ENCODE measurements at places on chromosomes 1 and 21.

- DNase-seq, result no peak
Observed at GRCh38 chr1:99537886-99538617, 107.9 kb upstream of the PALMD start.

- DNase-seq, result no peak
Observed at GRCh38 chr21:39527664-39528381, 76.1 kb downstream of the SH3BGR start.

DNA sequence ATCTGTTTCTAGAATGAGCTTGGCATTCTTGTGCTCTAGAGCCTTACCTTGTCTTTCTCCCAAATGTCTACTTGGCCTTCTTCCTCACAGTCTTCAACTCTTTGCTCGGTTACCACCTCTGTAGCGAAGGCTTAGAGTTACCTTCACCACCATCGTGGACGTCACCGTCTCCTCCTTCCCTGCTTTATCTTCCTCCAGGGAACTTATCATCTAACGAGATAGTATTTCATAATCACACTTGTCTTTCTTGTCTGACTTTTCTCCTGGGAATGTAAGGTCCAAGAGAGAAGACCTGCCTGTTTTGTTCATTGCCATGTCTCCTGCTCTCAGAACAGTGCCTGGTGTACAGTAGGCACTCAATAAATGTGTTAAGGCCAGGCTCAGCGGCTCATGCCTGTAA is 115.6 kb downstream of the GREM2 start:
- DNase-seq, result no peak

- DNase-seq, result no peak
Observed at GRCh38 chr1:156961709-156962108, 41.3 kb downstream of the LRRC71 start.

All from endodermal cell (in vitro differentiated cells).